ENCODE measurements at places on chromosomes 2 and 18.
A peak's percentile ranks its signal among the peaks of the same experiment; 100 is the strongest.

DNA sequence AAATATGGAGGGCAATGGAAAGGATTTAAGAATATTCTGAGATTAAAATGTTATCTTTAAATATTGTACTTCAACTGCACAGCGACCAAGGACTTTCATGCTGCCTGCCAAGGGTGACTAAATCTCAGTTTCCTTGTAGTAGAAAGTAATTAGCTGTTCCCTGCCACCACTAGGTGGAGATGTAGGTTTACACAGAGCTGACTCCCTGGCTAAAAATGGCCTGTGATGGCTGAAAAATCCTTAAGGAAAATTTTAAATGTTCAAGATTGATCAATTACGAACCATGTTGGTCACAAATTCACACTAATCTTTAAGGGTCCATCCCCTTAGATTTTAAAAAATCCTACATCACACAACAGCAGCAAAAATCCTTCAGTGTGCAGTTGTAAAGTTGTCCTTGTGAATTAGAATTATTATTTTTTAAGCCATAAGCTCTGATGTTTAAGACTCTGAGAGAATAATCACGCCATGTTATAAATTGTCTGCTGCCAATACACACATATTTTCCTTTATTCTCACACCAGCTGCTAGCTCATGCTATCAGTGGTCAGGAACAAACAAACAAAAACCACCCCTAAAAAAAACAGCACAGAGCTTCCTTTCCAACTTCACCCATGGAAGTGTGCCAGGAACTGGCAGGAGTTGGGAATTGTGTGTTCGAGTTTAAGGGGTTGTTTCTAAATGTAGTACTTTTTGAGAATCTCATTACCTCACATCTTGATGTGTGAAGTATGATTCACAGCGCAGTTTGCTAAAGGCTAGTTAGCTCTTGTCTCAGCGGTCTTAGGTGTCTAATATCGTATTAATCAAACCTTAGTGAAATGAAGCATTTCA lies 399.8 kb downstream of the TMEM182 start:
- peak; percentile 29 for DNase-seq

- no peak for DNase-seq
Observed at GRCh38 chr2:111910609-111911277, 12.3 kb downstream of the MERTK start.

GRCh38 chr2:238346544-238346943 lies 26.2 kb downstream of the TRAF3IP1 start:
- no peak for DNase-seq

DNA sequence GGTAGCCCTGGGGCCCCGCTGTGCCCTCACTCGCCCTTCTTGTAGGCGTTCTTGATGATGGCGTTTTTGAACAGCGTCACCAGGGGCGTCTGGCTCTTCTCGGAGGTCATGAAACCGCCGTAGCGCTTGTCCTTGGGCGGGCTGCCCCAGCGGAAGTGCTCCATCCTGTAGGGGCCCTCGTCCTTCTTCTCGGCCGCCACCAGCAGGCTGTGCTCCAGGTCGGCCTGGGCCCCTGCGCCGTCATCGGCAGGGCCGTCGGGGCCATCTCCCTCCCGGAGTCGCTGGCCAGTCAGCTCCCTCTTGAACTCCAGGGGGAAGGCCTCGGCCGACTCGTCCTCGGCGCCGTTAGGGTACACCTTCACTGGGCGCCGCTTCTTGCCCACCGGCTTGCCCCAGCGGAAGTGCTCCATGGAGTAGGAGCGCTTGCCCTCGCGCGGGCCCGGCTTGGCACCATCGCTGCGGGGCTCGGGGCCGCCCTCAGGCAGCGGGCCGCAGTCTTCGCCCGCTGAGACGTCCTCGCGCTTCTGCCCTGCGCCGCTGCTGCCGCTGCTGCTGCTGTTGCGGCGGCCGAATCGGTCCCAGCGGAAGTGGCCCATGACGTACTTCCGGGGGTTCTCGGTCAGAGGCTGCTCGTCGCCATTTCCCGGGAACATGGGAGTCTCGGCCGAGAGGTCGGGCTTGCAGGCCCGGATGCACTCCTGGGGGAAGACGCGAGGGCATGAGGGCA lies 7.2 kb downstream of the POMC start:
- peak; percentile 59 for DNase-seq

- no peak for DNase-seq
Observed at GRCh38 chr2:160555420-160556071, 61.9 kb upstream of the RBMS1 start.

DNA sequence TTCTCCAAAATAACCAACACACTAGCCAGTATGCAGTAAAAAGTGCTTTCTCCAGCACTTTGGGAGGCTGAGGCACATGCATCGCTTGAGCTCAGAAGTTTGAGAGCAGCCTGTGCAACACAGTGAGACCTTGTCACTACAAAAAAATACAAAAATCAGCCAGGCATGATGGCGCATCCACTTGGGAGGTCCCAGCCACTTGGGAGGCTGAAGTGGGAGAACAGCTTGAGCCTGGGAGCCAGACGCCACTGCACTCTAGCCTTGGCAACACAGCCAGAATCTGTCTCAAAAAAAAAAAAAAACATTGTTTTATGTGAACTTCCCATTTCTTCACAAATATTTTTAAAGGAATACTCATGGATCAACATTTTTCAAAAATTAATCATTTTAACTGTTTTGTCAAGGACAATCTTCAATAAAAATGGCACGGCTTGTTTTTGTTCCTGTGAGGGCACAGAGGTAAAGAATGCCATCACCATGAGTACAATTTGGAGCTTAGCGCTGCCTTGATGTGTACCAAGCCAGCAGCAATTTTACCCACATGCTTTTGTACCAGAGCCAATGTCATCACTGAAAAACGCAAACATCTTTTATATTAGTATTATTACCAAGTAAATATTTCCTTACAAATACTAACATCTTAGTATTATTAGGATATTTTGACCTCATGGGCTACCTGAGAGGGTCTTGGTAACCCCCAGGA lies 26.7 kb downstream of the RAB1A start:
- no peak for DNase-seq

GRCh38 chr2:207357216-207357615 lies 172.5 kb upstream of the CREB1 start:
- no peak for DNase-seq

DNA sequence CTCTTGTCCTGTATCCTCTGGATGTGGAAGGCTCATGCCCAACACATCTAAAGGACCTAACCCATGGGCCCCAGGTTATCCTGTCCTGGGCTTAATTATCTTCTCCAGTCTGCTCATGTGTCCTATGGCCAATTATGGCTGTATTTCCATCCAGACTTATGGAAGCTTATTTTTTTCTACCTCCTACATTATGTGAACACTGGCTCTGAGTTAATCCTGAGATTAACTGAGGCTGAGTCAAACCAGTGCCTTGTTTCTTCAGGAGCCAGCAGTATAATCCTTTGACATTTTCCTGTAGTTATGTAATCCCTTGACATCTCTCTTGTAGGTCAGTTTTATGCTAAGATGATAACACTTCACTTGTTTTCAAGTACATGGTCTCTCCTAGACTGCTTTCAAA lies 213.6 kb downstream of the PMAIP1 start:
- DNase-seq, result no peak

DNA sequence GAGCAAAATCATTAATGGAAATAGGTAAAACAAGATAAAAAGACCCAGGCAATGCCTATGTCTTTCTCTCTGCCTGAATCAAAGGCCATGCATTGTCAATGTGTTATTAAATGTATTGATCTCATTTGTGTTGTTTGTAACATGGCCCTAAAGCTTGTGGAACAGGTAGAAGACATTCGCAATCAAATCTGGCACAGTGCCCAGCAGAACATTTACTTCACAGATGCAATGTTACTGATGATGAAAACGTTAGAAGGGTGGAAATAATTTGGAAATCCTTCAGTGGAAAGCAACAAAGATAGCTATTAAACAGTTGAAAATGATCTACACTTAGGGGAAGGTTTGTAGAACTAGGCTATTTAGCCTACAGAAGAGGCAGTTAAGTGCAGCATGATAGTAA lies 368.2 kb downstream of the EPHA4 start:
- DNase-seq, result no peak

DNA sequence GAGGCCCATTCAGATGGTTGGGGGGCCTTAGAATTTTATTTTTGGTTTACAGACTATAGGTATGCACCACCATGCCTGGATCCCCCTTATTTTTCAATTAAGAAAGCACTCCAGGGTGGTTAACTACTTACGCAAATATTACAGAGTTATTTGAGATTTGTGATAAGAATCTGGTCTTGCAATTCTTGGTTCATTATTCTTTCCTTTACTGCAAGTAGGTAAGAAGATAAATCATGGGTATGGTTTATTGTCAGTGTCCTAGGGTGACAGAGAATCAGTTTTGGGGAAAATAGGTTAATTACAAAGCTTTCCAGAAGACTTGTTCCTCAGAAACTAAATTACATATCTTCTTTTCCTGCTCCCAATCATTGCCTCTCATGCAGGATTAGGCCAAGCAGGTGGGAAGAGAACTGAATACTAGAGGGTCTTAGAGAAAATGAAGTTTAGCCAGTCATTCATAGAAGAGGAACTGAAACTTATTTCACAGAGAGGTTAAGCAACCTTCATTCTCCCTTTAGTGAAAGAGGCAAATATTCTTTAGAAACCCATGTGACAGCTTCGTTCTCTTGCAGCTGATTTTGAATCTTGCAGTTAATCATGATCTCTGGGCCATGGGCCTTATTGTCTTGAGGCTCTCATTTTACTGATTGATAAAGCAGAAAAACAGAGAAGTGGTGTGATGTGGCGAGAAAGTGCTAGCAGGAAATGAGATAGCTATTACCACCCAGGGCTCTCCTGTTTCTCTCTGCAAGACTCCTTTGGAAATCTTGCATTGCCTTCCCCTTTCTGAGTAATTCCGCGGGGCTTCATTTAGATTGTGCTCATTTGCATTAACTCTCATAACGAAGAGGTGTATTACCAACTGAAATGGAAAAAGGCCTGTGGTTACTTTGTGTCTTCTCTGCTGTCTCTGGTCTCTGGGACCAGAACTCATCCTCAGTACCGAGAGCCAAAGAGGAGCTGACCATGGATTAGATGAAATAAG lies 44.8 kb upstream of the ARHGAP25 start:
- peak; percentile 72 for DNase-seq

- no peak for DNase-seq
Observed at GRCh38 chr2:212843409-212844199, 305.0 kb upstream of the ERBB4 start.

DNA sequence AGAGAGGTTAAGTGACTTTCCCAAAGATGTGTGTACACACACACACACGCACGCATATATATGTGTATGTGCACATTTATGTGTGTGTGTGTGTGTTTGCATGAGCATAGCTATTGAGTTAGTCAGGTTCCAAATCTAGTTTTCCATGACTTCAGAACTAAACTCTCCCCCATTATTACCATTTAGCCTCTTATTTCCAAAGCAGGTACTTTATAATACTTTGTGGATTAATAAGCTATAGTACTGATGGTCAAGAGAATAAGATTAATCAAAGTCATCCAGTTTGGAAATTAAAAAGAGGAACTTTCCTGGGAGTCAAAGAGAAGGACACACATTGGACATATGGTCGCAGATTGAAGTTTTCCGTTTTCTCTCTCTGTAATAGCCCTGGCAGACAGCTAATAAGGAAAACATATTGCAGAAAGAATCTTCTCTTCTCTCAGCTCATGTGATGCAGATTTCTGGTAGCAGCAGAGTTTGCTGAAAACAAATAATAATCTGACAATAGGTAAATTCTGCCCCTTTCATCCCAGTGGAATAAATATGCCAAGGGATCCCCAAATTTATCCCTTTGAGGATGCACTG lies 410.9 kb upstream of the TCF4 start:
- DNase-seq, result no peak

GRCh38 chr2:96233880-96234316 lies 25.3 kb upstream of the STARD7 start:
- DNase-seq, result peak; percentile 34

Data from suppressor macrophage (primary cell).